ENCODE measurements at places on chromosomes 1 and 21.

DNA sequence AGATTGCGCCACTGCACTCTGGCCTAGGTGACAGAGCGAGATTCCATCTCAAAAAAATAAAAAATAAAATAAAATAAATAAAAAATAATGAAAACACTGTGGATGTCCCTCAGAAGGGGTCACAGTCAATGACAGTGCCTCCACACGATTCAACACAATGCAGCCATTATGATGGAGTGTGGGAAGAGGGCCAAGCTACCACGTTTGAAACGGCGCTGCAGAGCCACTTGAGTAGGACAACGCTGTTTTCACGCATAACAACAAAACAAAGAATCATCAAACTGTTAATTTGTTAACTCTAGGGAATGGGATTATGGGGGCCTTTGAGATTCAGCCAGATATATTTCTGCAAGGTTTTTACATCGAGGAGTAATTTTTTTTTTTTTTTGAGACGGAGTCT lies 36.5 kb downstream of the NKAIN1 start:
- DNase-seq = no peak

GRCh38 chr21:15077529-15078145 lies 12.8 kb upstream of the NRIP1 start:
- no peak for DNase-seq

DNA sequence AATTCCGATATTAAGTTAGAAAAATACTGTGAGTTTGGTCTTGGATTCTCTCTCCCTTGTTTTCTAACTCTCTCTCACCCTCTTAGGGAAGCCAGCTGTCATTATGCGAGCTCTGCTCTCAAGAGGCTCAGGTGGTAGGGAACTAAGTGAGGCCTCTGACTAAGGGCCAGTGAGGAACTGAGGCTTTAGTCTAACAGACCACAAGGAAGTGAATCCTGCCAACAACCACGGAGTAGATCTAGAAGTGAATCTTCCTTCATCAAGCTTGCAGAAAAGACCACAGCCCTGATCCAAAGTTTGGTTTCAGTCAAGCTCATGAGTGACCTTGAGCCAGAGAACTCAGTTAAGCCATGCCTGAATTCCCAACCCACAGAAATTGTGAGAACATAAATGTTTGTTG lies 180.1 kb upstream of the PRMT6 start:
- no peak for DNase-seq

DNA sequence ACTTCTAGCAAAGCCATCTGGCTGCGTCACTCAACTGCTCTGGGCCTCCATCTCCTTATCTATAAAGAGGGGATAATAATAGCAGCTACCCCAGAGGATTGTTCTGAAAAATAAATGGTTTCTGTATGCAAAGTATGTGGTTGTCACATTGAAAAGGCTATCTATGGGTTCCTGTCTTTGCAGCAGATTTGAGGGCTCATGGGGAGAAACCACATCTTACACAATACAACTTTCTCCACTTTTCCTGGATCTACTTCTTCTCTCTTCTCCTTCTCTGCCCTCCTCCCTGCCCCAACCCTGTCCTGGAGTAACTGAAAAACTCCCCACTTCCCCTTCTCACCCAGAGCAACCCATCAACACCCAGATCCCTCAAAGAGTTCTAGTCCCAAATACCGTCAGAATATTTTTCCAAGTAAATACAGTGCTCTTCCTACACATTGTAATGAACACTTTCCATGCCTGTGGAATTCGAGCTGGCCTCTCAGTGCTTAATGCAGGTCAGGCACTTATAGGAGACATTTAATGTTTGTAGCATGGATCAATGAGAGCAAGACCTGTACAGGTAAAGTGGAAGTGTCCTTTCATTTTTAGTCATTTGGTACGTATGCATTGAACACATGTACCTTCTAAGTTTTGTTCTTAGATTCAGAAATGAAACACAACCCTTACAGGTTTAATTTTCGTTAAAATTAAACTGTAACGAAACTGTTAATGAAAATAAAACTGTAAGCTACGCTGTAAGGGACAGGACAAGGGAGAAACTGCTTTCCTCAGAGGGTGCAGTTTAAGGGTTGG lies 131.9 kb downstream of the AK5 start:
- no peak for DNase-seq

GRCh38 chr1:193185901-193186731 lies at the start of gene B3GALT2:
TSS of gene B3GALT2 (minus strand) at chr1:193186613. CDS start at chr1:193181562, 5,051 bp downstream.
- DNase-seq = no peak

- no peak for DNase-seq
Measured at GRCh38 chr21:36608041-36608896, 90.6 kb upstream of the SIM2 start.

GRCh38 chr1:34441259-34442069 lies 264.8 kb downstream of the C1orf94 start:
- no peak for DNase-seq

Measured in AG04449 (cell line).